Ascending aorta (tissue), 2 donors: ENCODE measurements at places on chromosomes 7 and 10.

DNA sequence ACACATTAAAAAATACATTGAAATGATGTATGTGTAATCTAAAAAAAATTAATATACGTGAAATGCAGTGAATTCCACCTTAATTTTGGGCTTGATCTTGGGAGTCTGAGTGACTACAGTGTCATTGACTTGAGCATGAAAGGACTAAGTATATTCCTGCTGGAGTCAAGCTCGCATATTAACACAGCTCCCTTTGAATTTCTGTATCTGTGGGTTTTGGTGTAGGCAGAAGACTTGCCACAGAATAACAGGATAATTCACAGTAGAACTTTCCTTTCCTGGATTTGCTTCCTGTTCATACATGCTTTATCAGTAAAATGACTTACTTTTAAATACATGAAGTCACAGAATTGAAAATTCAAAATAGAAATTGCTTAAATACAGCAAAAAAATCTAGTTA is 55.3 kb downstream of the PPP1R9A start:
- DNase-seq: no peak

DNA sequence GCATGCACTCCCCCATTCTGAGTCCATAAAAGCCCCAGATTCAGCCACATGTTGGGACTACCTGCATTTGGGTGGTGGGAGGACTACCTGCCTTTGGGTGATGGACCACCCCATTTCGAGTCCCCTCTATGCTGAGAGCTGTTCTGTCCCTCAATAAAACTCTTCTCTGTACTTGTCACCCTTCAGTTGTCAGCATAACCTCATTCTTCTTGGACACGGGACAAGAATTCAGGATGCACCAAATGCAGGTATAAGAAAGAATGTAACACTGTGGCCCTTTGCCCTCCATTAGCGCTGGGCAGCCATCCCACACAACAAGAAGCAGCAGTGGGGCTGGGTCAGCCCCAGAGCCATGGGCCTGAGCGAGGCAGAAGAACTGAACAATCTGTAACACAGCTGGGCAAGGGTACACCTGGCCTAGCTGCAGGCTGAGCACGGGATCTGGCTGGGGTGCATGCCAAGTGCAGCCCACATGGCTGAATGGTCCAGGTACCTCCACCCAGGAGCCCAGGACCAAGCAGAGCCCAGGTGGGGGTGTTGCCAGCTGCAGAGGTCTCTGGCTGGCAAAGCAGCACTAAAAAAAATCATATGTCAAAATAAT is 1344.3 kb upstream of the LRRTM3 start:
- DNase-seq: no peak

- DNase-seq: no peak
These were observed 274.0 kb downstream of the FRMD4A start for GRCh38 chr10:14056610-14057332.

DNA sequence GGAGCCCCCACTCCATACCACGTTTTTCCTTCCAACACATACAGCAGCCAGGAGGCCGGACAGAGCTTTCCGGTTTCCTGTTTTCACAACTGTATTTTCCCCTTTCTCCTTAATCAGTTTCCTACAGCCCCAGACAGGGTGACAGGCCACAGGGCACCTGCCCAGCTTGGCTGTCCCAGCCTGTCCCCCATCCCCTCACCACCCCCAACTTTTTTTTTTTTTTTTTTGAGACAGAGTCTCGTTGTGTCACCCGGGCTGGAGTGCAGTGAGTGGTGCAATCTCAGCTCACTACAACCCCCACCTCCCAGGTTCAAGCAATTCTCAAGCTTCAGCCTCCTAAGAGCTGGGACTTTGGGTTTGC is 10.3 kb upstream of the HSPB1 start:
- DNase-seq: no peak

GRCh38 chr10:6423004-6423403 is 157.1 kb downstream of the PRKCQ start:
- DNase-seq: no peak

DNA sequence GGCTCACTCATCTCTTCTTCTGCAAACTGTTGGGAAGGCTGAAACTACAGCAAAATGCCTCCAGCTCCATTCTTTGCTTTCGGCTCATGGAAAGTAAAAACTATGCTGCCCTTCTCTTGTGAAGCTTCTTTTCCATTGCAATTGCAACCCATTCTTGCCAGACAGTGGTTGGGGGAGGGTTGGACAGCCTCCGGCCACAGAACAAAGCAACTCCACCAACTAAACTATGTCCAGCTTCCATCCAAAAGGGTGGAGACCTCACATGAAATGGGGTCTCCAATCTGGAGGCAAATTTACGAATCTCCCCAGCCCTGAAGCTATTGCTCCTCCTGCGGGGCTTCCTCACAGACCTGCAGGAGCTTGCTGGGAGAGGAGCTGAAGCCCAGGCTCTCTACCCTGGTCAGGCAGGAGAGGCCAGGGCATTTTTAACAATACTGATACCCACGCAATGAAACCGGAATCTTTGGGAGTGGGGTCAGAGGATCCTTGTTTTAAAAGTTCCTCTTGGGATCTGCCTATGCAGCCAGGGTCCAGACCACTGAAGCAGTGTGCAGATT is 549 bp downstream of the GPNMB start:
- no peak for DNase-seq
